ENCODE measurements at places on chromosomes 3 and 15.

DNA sequence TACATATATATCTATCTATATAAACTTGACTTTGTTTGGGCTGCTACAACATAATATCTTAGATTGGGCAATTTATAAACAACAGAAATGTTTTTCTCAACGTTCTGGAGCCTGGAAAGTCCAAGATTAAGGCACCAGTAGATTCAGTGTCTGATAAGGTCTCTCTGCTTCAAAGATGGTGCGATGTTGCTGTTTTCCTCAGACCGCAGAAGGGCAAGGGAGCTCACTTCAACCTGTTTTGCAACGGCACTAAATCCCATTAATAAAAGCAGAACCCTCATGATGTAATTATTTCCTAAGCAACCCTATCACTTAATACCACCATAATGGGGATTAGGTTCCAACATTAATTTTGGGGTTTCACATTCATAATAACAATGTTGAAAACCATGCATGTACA, 1134.8 kb downstream of the NSUN3 start:
- DNase-seq, result no peak

DNA sequence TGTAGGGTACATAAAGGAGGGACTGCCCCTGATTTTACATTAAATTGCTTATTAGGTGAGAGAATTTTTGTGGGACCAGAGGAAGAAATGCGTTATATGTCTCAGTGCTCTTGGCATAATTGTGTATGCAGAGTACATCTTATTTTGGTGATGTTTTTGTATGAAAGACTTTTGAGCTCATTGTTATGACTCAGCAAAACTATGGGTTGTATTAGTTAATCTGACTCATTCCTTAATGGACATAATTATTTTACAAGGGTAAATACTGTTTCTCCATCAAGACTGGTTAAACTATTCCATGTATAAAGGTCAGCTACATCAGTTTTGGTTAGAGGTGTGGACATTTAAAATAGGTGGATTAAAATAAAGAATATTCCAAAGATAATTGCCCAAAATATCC, 156.8 kb downstream of the ALCAM start:
- DNase-seq, result no peak

- no peak for DNase-seq
Observed at GRCh38 chr3:10196389-10197052, 31.8 kb downstream of the IRAK2 start.

DNA sequence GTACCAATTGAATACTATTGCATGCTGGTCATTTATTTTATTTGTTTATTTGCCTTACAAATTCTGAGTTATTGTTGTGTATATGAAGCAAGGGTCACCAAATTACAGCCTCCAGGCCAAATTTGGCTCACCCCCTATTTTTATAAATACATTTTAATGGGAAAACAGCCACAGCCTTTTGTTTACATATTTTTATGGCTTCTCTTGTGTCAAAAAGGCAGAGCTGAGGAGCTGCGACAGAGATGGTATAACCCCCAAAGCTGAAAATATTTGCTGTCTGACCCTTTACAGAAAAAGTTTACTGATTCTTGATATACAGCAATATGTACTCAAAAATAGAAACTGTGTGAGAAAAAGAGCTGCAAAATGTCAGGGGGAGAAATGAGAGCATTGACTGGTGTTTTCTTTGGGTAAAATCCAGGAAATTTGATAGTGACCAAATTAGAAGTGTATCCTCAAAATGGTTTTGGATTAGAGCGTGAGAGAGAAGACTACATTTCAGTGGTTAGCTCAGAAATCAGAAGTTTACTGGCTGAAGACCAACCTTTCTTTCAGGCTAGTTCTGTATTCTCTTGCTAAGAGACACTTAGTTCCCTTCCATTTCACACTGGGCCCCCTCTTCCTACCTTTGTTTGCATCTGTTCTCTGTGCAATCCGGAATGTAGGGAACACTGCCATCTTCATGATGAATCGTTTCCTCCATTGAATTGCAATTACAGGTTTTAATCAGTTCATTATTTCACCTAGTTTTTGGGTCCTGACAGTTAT, 757.8 kb downstream of the AGBL1 start:
- no peak for DNase-seq

DNA sequence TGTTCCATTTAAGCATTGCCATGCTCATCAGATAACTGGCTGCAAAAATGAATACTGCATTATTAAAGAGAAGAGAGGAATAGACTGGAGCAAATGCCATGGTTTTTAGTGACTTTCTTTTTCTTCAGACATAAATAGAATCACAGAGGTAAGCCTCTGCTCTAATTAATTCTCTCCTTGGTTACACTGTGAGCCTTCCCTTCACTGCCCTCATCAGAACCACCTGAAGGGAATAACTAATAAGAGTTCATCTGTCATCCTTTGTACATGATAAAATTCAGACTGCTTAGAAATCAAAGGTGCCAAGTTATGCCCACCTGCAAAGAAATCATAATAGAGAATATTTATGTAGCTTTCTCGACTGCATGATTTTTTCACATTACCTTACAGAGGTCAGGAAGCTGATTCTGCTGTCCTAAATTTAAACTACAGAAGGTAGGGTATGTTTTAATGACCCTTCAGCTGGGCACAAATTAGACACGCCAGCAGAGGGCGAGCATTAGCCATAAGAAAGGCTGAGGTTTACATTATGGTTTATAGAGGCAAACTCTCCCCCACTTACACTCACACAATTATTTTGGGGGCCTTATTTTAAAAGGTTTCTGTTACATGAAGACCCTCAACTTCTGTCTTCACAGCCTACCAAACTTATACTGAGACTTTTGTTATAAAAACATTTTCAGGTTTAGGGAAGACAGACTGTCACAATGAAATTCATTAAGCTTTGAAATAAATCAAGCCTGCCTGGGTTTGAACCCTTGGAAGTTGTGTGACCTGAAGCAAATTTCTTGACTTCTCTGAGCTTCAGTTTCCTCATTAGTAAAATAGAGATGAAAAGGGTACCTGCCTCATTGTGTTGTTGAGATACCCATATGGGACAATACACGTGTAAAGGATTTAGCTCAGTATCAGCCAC, 15.3 kb upstream of the UNC13C start:
- no peak for DNase-seq

- no peak for DNase-seq
Observed at GRCh38 chr3:30221619-30222018, 384.8 kb upstream of the TGFBR2 start.

DNA sequence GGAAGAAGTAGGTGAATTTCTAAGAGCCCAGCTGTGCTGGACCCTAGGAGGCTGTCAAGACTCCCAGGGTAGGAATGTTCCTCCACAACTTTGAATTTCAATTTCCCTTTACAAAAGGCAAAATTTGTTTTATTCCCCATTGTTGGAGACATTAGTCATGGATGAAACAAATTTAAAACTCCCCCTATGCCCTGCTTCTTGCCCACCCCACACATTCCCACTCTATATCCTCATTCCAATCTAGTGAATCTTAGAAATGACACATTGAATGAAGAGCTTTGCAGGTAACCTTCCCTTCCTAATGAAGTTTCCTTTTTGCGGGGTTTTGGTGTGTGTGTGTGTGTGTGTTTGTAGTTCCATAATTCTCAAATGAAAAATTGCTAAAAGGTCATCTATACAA, 72.6 kb downstream of the CCNL1 start:
- DNase-seq, result no peak

- DNase-seq, result no peak
Observed at GRCh38 chr3:100120012-100120411, 5.7 kb upstream of the FILIP1L start.

- no peak for DNase-seq
Observed at GRCh38 chr15:67884514-67885174, 44.8 kb upstream of the RNU6-1 start.

DNA sequence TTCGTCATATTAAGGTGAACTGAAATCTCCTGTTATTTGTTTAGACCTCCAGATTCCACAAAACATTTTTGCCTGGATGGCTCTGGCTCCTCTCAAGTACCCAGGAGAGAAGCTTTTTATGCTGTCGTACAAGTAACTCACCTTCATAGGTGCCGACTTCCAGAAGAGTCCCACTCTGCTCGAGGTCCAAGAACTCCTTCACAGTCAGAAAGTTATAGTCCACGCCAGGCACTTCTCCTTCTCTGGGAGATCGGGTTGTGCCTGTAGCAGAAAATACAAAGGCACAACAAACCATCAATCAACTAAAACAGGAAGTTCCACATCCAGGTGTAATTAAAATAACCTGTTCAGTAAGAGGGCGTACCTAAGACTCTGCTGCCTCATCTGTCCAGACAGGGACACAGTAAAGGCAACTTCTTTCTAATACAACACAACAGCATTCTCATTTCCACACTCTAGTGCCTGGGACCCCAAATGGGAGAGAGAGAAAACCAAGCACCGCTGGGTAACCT, 545.3 kb downstream of the MAGI1 start:
- peak; percentile 18 for DNase-seq

DNA sequence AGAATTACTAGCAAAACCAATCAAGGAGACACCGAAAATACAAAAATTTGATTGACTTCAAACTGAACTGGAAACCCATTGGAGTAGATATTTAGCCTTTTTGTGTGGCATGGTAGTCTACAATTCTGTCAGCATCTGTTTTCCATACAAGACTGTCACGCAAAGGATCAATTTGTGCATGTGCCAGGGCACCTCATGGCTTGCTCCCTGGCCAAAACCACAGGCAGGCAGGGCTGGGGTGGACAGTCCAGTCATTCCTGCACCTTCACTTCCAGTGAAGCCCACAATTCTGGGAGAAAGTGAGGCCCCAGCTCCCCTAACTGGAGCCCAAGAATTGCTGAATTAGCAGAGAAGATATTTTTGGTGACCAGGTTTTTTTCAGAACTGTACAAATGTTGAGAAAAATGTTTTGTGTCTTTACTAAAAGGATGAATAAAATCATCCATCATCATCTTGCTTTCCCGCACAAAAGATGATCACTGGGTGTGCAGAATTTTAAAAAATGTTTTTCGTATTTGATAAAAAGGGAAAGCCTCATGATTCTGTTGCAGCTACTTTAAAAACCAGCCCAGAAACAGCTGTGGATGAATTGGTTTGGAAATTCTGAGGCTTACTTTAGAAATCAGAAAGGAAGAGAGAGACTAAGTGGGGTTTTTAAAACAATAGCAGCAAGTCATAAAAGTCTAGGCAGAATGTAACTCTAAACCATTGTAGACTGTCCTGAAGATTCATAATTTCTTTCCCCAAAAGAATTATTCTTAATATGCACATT, 86.4 kb downstream of the PCCB start:
- no peak for DNase-seq

GRCh38 chr3:136621628-136622027, 130.6 kb downstream of the STAG1 start:
- no peak for DNase-seq

GRCh38 chr3:46844397-46844796, 18.8 kb downstream of the MYL3 start:
- no peak for DNase-seq

DNA sequence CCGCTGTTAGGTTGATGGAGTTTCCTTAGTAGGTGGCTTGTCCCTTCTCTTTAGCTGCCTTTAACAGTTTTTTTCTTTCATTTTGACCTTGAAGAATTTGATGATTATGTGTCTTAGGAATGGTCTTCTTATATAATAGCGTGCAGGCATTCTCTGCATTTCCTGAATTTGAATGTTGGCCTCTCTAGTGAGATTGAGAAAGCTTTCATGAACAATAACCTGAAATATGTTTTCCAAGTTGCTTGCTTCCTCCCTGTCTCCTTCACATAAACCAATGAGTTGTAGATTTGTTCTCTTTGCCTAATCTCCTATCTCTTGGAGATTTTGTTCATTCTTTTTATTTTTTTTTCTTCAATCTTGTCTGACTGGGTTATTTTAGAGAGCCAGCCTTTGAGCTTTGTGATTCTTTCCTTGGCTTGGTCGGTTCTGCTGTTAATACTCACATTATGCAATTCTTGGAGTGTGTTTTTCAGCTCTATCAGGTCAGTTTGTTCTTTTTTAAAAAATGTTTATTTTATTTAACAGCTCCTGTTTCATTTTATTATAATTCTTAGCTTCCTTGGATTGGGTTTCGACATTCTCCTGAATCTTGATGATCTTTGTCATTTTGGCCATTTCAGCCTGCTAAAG, 627.9 kb downstream of the SI start:
- no peak for DNase-seq

DNA sequence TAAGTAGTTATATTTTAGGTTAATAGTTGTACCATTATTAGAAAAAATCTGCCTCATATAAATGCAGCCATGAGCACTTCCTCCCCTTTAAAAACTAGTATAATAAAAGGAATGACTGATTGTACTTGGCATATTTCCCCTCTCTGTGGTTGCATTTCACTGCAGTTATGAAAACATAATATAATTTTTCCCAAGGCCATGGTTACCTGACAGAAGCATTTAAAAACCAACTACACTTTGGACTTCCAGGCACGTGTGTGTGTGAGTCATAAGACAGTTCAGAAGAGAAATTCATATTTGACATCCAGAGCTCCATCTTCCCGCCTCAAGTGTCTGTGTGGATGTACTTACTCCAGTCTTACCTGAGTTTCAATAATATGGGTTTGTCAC, 828.2 kb upstream of the CFAP20DC start:
- no peak for DNase-seq

GRCh38 chr3:104291437-104291851, 1075.3 kb upstream of the ALCAM start:
- no peak for DNase-seq

DNA sequence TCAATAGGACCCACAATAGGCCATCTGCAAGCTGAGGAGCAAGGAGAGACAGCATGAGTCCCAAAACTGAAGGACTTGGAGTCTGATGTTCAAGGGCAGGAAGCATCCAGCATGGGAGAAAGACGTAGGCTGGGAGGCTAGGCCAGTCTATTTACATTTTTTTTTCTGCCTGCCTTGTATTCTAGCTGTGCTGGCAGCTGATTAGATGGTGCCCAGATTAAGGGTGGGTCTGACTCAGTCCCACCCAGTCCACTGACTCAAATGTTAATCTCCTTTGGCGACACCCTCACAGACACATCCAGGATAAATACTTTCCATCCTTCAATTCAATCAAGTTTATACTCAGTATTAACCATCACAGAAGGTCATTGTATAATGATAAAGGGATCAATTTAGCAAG, 15.9 kb upstream of the PIAS1 start:
- no peak for DNase-seq

- no peak for DNase-seq
Observed at GRCh38 chr15:93180128-93180527, 91.1 kb upstream of the RGMA start.

- peak; percentile 11 for DNase-seq
Observed at GRCh38 chr3:139358841-139359562, 15.2 kb downstream of the MRPS22 start.

GRCh38 chr3:183327343-183327742, 74.3 kb downstream of the B3GNT5 start:
- no peak for DNase-seq

DNA sequence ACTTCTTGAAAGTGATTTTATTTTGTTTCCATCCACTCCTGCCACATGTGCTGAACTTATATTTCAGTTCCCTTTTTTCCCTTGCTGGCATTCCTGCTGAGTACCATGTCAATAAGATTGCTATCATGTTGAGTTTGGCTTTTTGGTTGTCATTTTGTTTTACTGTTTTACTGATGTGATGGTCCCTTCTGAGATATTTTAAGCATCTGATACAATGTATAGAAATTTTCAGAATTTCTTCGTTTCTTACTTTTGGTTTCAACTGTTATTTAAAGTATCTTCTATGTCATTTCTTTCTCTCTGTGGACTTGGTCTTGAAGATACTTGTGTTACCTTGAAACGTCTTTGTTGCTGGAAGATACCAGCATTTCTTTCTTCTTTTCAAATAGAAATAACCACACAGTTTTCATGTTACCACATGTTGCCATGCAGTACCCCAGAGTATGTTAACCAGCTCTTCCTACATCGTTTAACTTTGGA, 14.1 kb downstream of the SIDT1 start:
- DNase-seq, result no peak

Measured in DMS153 (cell line).